Effector CD8-positive, alpha-beta T cell (primary cell): ENCODE measurements at places on chromosomes 5 and 9.

- DNase-seq, result no peak
Observed at GRCh38 chr5:170313344-170313743, 15.8 kb upstream of the LCP2 start.

- no peak for DNase-seq
Observed at GRCh38 chr5:9726931-9727330, 96.8 kb upstream of the TAS2R1 start.

DNA sequence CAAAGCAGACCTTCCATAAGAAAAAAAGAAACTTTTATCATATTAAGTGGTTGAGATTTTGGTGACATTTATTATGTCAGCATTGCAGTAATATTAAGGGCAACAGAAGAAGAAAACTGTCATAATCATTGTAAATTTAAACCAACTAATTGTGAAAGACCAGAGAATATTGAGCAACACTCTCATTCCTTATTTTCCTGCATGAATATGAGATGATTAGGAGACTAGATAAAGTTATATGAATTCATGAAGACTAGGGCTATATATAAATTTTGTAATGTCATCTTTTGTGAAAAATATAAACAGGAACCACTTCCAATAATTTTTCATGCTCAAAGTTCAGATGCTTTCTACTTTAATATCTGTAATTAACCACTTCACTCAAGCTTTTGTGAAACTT lies 974.5 kb upstream of the CDH10 start:
- DNase-seq, result no peak

- DNase-seq, result no peak
Observed at GRCh38 chr5:175823731-175824525, 47.5 kb upstream of the CPLX2 start.
